ENCODE measurements at places on chromosomes 13 and 19.
A peak's percentile ranks its signal among the peaks of the same experiment; 100 is the strongest.

DNA sequence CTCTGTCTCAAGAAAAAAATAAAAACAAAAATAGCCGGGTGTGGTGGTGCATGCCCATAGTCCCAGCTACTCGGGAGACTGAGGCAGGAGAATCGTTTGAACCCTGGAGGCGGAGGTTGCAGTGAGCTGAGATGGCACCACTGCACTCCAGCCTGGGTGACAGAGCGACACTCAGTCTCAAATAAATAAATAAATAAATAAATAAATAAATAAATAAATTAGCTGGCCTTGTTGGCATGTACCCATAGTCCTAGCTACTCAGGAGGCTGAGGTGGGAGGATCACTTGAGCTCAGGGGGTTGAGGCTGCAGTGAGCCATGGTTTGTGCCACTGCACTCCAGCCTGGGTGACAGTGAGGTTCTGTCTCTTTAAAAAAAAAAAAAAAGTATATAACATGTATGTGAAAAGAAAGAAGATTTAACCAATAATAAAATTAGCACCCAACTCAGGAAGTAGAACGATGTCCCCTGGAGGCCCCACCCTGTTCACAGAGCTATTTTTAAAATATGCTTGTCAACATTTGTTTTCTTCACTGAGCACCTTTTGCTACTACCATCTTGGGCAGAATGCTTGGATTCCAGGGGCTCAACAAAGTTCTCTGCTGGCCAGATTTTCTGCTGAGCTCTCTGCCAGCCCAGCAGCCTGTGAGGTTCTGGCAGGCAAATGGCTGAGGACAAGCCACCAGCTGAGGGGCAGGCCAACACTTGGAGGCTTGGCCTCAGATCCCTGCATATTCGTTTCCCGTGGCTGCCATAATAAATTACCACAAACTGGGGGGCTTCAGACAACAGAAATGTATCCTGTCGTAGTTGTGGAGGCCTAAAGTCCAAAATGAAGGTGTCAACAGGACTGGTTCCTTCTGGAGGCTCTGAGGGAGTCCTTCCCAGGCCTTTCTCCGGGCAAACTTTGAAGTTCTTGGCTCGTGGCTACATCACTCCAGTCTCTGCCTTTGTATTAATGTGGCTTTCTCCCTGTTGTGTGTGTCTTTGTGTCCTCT lies 5.2 kb downstream of the SLC25A42 start:
- DNase-seq = no peak

- no peak for DNase-seq
Measured at GRCh38 chr13:114152285-114152645, 19.8 kb upstream of the RASA3 start.

- no peak for DNase-seq
Measured at GRCh38 chr19:7900931-7901330, 2.7 kb upstream of the MAP2K7 start.

DNA sequence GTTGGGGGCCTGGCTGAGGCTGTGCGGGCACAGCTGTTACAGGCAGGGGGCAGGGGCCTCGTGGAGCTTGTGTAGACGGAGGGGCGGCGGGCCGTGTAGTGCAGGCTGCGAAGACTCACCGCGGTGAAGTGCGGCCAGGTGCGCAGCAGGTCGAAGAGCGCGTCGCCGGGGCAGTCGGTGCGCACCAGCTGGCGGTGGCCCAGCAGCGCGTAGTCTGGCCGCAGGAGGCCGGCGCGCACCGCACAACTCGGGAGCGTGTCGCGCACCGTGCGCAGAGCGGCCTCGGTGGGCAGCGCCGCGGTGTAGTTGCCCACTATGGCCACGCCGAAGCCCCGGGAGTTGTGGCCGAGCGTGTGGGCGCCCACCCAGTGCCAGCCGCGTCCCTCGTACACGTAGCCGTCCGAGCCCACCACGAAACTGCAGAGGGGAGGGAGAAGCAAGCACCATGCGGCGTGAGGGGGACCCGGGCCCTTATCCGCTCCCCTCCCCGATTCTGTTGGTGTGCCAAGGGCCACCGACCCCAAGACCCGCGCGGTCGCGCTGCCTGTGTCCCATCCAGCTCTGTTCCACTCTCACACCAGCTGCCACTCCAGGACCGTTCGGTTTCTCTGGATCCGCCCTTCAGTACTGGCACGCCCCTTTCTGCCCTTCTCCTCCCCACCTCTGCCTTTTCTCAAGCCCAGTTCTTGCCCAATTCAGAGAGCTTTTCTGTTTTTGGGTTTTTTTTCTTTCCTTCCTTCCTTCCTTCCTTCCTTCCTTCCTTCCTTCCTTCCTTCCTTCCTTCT lies 5.4 kb upstream of the RASAL3 start:
- peak; percentile 55 for DNase-seq

DNA sequence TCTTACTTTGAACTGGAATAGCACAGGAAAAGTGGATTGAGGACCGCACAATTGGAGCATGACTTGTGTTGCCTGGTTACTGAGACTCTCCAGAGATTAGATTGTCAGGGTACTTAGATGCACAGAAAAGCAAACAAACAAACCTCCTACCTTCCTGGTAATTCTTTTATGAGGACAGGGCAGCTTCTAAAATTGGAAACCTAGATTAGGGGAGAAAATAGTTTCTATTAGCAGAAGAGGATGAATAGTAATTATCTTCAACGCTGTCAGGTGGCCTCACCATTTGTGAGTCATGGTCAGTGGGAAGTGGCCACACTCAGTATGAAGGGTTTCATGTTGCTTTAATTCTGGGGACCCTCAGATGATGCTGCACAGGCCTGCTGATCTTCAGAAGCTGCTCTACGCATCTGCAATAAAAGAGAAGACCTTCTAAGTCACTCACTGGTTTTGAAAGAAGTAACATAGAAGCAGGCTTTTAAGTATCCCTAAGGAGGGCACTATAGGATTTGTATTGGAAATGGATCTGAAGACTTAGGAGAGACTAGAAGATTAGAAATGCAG lies 106.8 kb downstream of the LACC1 start:
- no peak for DNase-seq

DNA sequence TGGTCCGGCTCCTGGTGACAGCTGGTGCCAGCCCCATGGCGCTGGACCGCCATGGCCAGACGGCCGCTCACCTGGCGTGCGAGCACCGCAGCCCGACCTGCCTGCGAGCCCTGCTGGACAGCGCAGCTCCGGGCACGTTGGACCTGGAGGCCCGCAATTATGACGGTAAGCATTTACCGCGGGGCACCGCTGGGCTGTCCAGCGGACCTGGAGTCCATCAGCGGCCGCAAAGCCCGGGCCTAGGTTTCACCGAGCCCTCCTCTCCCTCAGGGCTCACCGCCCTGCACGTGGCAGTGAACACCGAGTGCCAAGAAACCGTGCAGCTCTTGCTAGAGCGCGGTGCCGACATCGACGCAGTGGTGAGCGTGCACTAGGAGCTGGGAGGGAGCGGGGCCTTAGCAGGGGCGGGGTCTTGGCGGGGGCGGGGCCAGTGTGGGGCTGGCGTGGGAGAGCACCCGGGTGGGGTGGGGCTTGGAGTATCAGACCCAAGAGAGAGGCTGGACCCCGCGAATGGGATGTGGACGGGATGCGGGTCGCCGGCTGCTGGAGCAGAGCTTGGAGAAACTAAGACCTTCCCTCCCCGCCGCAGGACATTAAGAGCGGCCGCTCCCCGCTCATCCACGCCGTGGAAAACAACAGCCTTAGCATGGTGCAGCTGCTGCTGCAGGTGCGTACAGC lies 8.7 kb downstream of the BCL3 start:
- peak; percentile 52 for DNase-seq

DNA sequence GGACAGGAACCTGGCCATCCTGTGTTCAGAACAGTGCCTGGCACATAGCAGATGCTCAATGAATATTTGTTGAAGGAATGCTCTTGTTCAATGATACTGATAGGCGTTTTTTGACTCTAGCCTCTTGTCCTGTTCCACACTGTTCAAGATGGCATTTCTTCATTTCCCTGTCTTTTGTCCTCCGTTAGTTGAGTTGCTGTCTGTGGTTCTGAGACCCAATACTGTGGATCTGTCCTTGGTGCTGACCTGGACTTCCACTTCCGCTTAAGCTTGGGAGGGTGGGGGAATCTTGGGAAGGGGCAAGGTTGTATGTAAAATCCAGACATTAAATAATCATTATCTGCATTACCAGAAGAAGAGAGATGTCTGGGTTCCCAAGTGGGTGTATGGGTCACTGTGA lies 8.3 kb upstream of the KCNN4 start:
- DNase-seq = no peak

DNA sequence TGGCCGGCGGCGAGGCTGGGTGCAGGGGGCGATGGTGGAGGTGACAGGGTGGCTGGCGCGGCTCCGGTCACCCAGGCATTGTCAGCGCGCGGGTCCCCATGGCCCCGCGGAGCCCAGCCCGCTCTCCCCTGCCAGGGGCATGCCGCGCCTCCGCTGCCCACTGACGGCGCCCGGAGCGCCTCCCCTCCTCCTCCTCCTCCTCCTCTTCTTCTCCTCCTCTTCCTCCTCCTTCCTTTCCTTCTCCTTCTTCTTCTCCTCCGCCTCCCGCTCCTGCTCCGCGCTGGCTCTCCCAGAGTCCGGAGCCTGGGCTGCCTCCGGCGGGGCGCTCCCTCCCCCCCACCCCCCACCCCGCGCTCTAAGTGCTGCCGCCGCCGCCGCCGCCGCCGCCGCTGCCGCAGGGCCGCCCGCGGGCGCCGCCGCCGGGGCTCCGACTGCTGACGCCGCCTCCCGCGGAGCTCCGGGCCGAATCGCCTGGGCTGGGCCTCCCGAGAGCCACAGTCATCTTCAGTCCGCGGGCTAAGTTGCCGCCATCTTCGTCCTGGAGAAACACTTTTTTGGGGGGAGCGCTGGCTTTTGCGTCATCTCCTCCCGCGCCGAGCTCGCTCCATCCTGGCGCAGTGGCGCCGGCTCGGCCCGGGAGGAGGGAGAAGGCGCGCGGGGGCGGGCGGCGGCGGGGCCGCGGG lies 348.3 kb downstream of the LIG4 start:
- peak; percentile 55 for DNase-seq

DNA sequence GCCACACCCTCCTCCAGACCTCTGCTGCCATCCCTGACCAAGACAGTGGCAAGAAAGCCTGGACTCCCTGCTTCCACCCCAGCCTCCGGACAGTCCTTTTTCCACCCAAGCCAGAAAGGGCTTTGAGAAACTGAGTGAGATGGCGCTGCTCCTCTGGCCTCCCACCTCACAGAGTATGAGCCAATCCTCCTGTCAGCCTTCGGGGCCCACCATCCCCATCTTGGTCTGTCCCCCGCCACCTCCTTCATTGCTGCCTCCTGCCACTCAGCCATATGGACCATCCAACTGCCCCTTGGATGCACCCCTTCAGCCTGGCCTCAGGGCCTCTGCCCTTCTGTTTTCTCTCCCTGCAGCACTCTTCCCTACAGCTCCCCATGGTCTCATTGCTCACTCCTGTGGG lies 125.7 kb downstream of the CRYL1 start:
- DNase-seq = no peak

DNA sequence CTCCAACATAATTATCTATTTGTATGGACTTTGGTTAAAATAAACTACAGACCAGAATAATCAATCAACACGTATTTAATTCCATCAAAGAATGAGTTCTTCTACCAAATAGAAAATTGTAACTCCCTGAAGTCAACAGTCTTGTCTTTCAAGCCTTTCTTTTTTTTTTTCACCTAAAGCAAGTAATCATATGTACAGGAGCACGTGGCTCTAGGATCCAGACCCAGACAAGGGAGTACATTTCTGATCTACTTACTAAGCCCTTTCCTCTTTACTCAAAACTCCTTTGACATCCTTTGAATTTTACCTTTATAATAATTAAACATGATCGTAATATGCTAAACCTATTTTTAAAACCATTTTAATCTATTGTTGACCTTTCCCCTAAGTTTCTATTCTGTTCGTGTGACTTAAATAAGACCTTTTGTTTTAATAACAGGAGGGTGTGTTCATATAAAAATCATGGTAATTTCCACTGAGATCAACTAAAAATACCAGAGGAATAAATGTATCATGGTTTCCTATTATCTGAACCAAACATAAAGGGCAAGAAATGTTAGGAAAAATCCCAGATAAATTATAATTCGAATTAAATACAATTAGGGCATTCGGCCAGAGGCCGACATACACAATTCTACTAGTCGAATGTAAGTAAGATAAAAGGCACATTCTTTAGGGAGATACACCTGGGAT lies 1.7 kb downstream of the SLC7A1 start:
- no peak for DNase-seq

GRCh38 chr19:45791744-45792469 lies 738 bp downstream of the DMWD start:
- no peak for DNase-seq

DNA sequence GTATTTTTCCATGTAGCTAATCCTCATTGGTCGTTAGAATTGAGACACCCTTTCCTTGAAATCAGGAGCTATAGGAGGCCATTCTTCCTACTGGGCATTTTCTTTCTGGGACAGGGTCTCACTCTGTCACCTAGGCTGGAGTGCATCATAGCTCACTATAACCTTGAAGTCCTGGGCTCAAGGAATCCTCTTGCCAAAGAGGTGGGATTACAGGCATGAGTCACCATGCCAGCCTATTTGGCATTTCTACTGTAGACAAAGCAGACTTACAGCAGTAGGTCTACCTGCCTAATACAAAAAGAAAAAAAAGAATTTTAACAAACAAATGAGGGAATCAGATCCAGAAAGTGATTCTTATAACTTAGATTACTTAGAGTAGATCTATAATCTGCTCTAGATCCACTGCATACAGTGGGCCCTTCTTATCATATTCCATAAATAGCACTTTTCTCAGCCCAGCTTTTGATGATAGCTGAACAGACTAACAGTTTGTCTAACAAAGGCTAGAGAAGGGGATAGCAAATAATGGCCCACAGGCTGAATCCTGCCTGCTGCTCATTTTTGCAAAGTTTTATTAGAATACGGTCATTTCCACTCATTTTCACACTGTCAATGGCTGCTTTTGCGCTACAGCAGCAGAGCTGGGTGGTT lies 36.7 kb upstream of the USPL1 start:
- DNase-seq = no peak

DNA sequence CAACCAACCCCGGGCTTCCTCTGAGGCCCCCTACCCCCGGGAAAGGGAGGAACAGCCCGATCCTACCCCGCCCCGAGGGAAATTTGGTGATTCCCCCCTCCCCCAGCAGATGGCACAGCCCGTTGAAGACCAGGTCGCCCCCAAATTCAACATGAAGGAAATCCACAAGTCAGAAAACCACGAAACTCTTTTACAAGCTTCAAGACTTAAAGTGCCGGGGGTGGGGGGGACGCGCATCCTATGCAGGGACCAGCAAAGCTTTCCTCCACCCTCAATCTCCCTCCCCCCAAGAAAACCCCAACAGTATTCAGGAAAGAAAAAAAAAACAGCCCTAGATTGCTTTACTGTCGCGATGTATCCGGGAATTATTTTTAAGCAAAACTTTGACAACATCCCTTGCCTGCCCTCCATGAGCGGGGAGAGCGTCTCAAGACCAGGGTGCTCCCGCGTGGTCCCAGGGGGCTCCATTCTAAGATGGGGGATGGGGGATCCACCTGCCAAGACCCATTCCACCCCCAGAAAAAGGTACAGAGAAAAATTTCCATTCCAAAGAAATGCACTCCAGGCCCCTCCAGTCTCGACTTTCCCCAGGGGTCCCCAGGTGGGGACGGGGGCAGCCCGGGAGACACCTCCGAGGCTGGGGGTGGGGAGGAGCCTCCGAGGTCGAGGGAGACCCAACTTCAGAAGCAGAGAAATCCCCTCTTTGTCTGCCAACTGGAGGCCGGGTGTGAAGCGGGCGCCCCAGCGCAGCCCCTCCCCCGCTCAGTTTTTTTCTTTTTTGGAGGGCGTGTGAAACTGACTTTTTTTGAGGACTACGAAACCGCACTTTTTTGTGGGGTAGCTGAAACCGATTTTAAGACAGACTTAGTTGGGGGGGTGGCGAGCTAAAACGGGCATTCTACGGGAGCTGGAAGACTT lies 1.5 kb downstream of the TCF3 start:
- DNase-seq = peak; percentile 81

GRCh38 chr13:100721885-100722512 lies 47.4 kb upstream of the TMTC4 start:
- DNase-seq = peak; percentile 72

- DNase-seq = peak; percentile 44
Measured at GRCh38 chr19:10093295-10094186, 7.4 kb downstream of the SHFL start.

Data from iPS-NIHi11 (cell line).